Stimulated activated CD4-positive, alpha-beta T cell treated with anti-CD3 and anti-CD28 coated beads, TNF-alpha, amount 100 ng/mL, for 24 hours (primary cell): ENCODE measurements at places on chromosomes 4 and X.

GRCh38 chr4:90842960-90843359 is 715.8 kb downstream of the CCSER1 start:
- no peak for DNase-seq

DNA sequence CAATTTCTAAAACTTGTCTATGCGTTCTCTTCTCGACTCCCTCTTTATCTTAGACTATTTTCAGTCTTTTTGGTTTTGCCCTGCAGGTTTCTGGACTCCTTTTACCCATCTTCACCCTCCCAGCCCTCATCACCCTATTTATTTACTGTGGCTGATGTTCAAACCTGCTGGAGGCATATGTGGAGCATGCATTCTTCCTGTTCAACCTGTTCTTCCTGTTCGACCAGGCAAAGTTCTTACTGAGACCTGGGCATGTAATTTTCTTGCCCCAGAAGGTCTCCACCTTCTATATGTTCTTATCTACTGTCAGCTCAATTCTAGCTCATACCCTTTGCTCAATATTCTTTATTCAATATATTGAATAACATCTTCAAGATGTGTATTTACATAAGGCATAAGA is 69.4 kb upstream of the AGA start:
- DNase-seq, result no peak

- no peak for DNase-seq
These were observed 839.3 kb upstream of the GRIA3 start for GRCh38 chrX:122344816-122345215.

DNA sequence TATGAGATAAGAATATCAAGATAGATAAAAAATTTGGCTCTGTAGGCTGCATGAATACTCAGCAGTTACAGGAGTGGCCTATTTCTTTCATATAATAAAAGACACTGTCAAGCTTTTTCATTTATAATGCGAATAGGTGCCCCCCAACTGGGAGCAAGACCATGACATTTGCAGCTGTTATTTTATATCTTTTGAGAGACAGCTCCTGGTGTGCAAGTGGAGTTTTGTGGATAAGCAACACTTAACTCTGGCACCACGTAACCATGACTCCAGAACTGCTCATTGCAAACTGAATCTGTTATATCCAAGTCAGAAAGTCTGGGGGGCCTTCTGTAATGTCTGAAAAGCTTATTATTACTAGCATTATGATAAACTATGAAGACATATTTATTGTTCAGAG is 1372.4 kb downstream of the C4orf33 start:
- DNase-seq, result no peak

DNA sequence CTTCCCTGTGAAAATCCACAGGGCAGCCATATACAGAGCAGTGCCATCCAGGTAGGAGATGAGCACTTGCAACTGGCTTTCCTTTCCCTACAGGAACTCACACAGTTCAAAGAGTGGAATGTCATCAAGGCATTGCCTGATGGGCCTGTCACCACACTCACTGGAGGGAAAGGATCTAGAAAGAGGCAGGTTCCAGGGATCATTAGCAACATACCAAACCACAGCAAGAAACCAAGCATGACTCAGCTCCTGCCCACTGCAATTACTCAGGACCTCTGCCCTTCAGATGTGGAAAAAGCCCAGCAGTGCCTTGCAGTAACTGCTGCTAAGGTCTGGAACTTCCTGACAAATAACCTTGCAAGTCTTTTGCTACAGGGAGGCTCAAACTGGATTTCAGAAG is 101.2 kb downstream of the ZNF674 start:
- no peak for DNase-seq

GRCh38 chrX:113019958-113020357 is 179.3 kb upstream of the AMOT start:
- DNase-seq, result no peak

GRCh38 chrX:111652719-111653118 is 28.3 kb upstream of the ALG13 start:
- DNase-seq, result no peak
